ENCODE measurements at places on chromosomes 16 and 17.

- DNase-seq, result no peak
These were observed 123.4 kb downstream of the ASIC2 start for GRCh38 chr17:33169580-33170285.

GRCh38 chr17:36829676-36830075 is 107.6 kb upstream of the LHX1 start:
- DNase-seq, result no peak

DNA sequence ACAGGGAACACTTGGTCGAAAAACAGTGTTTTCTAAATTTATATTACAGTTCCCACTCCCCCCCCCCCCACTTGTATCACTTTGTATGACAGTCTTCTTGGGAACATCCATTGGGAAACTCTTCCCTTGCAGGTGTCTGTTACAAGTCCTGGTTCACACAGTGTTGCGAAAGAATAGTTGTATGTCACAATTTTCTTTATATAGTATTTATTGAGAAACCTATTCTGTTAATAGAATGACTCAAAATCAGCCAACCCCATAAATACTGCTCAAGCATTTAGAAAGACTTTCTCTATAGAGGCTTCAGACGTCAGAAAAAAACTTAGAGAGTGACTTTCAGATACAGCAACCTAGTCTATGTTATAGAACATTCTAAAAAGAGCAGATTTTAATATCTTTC is 414.4 kb downstream of the WWOX start:
- DNase-seq, result no peak

DNA sequence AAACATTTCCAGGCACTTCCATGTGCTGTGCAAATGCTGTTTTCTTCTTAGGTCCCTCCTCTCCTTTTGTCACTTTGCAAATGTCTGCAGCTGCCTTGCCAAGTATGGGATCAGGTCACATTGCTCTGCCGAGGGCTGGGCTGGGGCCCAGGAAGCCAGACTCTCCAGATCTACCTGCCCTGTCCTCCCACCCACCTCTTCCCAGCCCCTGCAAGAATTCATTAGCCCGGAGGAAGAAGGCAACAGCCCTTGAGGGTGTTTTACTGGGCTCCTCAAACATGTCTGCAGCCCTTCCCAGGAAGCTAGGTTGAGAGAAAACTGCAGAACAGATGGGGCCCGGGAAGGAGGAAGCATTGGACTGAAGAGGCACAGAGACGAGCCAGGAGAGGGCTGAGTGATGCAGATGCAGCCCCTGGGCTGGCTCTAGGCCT is 47.1 kb downstream of the WSB1 start:
- no peak for DNase-seq

DNA sequence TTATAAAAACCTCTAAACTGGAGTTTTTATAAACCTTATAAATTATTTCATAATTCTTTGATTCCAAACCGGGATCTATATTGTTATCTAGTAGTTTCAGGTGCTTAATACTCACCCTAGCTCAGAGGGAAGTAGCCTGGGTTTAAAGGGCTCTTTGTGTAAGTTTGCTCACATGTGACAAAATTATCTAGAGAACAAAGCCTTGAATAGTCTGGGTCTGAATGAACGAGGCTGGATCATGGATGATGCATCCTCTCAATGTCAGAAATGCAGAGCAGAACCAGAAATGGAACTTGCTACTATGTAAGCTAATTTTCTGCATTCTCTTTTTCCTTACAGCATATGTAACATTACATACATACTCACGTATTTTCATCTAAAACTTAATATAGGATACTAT is 103.9 kb upstream of the NETO2 start:
- DNase-seq, result no peak

DNA sequence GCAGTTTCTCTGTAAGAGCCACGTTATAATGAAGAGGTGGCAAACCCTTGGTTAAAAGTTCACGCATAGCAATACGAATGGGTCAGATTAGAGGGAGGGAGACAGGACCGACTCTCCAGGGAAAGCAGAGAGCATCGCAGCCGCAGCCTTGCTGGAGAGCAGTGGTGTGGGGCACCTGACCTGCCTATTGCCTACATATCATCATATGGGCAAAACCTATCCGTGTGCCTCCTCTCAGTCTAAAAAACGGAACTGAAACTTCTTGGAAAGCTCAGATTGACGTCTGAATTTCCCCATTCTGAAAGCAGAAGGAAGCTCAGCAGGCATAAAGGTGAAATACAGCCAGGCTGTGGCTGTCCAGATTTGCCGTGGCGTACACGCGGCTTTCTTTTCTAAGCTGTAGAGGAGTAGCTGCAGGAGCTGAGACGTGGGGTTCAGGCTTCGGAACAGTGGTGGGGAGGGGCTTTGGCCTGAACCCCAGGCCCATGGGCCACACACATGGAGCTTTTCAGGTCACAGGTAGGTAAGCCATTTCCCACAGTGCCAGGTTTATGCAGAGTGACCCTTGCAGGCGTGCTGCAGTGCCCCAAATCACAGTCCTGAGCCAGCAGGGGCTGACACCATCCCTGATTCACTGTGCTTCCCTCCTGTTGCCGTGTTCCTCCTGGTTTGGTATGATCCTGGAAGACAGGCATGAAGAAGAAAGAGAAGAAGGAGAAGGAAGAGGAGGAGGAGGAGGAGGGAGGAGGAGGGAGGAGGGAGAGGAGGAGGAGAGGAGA is 41.6 kb upstream of the TNRC6C start:
- no peak for DNase-seq

- DNase-seq, result no peak
These were observed 450.6 kb upstream of the PSMD7 start for GRCh38 chr16:73846007-73846330.

- DNase-seq, result no peak
These were observed 22.2 kb downstream of the MEAK7 start for GRCh38 chr16:84482001-84482891.

DNA sequence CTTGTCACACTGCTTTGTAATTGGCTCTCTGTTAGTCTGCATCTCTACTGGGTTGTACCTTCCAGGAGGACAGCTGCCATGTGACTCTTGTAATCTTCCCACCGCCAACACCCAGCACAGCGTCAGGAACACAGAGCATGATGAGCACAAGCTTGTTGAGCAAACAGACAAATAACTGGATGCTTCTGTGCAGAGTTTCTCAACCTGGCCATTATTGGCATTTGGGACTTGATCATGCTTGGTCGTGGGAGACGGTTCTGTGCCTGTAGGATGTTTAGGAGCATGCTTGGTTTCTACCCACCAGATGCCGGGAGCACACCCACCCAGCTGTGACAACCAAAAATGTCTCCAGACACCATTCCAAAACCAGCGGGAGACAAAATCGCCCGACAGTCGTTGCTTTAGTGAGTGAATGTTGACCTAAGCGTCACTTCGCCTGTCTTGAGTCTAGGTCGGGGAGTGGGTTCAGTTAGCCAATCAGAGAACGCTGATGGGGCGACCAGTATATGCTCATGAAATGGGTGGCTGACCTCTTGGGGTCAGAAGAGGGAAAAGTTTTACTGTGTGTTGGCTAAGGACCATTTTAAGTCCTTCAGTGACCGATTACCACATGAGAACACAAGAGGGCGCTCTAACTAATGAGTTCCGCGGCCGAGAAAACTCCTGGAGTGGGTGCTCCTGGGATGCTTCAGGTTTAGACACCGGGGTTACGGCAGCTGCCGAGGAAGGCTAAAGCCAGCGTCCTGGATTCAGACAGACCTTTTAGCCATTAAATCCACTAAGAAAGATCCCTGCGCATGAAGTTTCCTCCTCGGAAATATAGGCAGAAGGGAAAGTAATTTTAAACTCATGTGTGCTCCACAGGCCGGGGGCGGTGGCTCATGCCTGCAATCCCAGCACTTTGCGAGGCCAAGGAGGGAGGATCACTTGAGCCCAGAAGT is 57.8 kb upstream of the TEX2 start:
- peak; percentile 68 for DNase-seq

DNA sequence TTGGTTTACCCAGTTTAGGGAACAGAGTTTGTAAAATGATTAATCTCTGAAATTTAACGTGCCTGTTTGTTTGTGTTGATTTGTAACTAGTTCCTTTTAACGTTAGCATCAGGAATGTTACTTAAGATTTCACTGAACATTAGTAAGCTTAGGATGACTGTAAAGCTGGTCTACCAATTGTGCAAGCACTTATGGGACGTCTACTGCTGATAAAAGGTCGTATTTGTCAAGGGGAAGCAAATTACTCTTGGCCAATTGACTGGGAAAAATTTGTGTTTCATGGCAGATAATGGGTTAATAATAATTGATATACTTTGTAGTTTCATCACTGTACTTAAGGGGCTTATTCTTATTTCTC is 11.8 kb downstream of the METTL9 start:
- DNase-seq, result no peak
